ENCODE measurements at places on chromosomes 2 and 18.

- DNase-seq = no peak
These were observed 168.8 kb downstream of the PHLPP1 start for GRCh38 chr18:62883937-62884735.

DNA sequence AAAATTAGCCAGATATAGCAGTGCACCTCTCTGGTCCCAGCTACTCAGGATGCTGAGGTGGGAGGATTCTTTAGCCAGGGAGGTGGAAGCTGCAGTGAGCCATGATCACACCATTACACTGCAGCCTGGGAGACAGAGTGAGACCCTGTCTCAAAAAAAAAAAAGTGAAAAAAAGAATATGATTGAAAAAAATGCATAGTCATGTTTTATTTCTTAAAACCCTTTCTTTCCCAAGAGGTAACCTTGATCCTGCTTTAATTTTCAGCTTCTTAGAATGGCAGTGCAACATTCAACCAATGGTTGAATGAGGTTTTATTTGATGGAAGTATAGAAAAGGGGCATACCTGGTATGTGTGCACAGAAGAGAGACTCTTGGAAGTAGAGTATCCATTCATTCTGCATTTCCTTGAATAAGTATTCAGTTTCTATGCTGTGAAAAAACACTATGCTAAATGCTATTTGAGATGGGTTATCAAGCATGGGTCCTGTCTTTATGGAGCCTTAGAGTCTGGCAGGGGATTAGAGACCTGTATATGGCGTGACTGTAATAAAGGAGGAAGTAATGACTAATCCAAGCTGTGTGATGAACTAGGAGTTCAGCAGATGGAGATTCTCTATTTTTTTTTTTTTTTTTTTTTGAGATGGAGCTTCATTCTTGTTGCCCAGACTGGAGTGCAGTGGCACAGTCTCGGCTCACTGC is 146.3 kb downstream of the WDSUB1 start:
- no peak for DNase-seq

DNA sequence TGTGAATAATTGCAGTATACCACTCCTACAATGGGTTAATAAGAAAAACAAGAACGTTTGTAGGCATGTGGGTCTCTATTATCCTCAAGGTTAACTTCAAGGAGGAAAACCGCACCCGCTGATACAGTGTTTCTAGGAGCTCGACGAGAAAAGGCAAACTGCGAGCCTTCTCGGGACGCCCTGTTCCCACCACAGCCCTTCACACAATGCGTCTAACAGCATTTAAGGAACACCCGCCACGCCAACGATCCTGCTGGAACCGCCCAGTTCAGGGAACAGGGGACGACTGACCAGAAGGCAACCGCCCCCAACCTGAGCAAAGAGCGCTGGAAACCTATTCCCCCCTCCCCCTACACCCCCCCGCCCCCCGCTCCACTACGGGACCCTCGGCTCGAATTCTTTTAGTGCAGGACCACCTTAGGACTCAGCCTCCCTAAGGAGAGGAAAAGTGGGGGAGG is 710 bp upstream of the TMSB10 start:
- DNase-seq = peak; percentile 39

DNA sequence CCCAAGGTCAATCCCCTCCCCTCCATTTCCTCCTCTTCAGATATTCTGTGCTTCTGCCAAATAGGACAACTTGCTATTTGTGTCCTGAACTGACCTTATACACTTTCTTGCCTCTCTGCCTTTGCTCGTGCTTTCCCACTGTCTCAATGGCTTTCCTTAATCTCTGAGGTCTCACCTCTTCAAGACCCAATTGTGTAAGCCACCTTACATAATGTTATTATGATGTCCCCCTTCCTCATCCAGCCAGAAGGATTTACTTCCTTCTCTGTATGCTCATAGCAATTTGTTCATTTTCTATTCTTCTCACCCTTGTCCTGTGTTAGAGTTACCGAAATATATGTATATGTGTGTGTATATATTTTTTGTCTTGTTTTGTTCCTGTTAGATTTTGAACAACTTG is 26.9 kb upstream of the DARS1 start:
- DNase-seq = no peak

- DNase-seq = no peak
These were observed 9.8 kb upstream of the CPS1 start for GRCh38 chr2:210546424-210547208.

DNA sequence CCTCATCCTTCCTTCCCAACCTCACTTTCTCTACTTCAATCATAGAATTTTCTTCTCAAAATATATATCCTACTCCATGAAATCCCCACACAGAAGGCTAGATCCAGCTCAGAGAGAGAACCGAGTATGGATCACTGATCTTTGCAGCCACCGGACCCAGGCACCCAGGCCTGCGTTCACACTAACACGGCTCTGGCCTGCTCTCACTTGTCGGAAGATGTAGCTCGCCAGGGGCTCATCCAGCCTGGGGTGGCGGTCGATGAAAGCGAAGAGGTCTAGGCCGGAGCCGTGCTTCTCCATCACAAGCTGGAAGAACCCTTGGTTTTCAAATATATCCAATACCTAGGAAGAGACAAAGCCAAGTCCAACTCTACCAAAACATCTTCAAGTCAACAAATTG is 12.7 kb upstream of the MTERF4 start:
- DNase-seq = no peak

- DNase-seq = no peak
These were observed 20.8 kb downstream of the PTPN18 start for GRCh38 chr2:130376433-130377293.

- no peak for DNase-seq
These were observed 19.7 kb upstream of the RIOK3 start for GRCh38 chr18:23433360-23433759.

GRCh38 chr2:169343202-169343601 is 19.1 kb downstream of the LRP2 start:
- DNase-seq = no peak

DNA sequence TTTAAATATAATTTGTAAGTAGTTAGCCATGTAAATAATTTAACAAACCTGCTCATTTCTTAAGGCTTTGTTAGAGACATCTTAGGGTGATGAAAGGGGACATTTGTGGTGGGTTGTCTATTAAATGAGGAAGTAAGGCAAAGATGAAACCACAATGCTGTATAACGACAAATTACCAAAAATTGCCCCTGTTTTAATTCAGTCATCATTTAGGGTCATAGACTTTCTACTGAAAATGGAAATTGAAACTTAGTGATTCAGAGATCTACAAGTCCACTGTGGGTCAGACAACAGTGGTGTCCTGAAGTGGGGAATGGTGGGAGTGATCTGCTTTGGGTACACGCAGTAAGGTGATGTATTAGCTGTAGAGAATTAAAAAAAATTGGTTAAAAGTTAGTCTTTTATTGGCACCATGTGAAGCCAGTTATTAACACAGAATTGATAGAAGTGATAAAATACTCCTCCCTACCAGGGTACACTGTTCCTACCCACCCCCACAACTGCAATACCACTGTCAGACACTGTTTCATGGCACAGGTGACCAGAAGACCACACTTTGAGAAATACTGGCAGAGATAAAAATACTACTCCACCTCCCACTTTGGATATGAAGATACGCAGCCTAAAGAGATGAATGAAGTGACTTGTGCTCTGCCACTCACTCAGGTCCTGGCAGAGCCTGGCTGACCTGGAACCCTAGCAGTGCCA is 13.4 kb downstream of the CERS6 start:
- no peak for DNase-seq

GRCh38 chr18:49431165-49431962 is 29.1 kb downstream of the DYM start:
- DNase-seq = no peak

DNA sequence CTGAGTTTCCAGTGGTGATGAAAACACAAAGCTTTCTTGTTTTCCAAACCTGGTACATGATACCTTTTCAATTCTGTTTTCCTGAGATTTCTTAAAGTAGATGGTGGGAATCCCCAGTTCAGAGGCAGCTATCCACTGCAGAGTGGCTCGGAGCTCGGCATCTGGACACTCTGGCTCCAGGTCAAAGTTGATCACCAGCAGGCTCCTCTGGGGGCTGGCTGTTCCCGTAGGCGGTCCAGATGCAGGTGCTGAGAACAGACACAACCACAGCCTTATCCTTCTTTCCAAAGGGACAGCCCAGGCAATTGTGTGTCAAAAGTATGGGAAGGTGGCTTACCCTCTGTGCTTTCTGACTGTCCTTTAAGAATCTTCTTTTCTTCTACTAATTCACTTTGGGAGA is 119.5 kb downstream of the DAW1 start:
- DNase-seq = no peak

DNA sequence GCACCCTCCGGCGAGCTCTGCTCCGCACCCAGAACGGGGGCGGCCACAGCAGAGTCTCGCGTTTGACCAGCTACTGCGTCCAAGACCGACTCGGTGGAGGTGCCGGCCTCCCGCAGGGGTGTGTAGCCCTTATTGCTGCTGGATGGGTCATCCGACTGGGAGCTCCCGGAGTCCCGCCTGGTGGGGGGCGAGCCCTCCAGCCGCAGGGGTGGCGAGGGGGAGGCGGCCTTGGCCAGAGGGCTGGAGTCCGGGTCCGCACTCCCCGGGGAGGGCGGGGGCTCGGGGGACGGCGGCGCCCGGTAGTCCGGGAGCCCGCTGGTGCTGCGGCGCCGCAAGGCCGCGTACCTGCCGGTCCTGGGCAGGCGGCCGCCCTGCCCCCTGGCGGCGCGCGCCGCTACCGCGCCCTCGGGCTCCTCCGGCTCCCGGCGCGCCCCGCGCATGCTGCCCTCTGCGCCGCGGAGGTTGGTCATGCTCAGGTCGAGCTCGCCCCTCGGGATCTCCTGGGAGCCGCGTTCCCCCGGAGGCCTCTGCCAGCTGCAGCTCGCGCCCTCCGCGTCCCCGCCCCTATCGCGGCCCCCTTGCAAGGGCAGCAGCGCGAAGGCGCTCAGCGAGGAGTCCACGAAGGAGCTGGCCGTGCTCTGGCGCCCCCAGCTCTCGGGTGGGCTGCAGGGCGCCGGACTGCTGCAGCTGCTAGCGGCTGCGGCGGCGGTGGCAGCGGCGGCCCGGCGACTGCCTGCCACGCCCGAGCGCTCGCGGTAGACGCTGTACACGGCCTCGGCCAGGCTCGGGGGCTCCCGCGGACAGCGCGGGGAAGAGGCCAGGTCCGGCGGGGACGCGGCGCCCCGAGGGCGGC is 4.8 kb downstream of the TMEM200C start:
- DNase-seq = no peak

DNA sequence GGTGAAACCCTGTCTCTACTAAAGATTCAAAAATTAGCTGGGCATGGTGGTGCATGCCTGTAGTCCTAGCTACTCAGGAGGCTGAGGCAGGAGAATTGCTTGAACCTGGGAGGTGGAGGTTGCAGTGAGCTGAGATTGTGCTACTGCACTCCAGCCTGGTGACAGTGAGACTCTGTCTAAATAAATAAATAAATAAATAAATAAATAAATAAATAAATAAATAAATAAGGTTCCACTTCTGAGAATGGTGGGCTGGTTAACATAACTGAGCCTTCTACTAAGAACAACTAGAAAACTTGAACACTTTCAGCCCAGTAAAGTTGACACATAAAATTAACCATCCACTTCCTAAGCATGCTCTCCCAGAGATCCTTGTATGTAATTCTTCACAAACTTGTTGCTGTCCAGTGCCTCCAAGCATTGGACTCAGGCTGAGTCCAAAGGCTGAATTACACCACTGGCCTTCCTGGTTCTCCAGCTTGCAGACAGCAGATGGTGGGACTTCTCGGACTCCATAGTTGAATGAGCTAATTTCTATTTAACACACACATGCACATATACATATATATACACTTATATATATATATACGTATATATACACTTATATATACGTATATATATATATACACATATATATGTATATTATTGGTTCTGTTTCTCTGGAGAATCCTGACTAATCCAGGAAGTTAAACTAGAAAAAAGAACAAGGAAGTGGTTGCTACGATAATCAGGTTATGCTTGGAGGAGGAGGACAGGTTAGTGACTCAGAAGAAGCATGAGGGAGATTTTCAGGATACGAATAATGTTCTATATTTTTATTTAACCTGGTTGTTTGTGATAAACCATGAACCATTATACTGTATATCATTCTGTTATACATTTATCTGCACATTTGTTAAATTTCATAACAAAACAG is 348.8 kb downstream of the METTL4 start:
- DNase-seq = no peak

DNA sequence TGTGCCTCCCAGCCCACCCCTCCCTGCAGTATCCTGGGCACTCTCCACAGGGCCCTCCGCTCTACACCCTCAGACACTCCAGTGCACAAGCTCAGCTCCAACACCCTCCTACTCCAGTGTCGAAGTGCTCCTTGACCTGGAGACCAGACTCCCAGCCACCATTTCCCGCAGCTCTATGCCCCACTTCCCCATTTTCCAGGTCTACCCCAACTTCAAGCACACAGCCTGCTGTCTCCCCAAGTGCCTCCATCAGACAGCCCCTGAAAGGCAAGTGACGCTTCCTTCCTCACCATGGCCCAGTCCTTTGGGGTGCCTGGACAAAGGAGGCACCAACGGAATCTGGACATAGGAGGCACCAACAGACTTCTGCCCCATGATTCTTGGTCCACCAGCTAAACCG is 7.2 kb downstream of the PASK start:
- no peak for DNase-seq

- no peak for DNase-seq
These were observed 96.6 kb downstream of the NEDD4L start for GRCh38 chr18:58140387-58141325.

DNA sequence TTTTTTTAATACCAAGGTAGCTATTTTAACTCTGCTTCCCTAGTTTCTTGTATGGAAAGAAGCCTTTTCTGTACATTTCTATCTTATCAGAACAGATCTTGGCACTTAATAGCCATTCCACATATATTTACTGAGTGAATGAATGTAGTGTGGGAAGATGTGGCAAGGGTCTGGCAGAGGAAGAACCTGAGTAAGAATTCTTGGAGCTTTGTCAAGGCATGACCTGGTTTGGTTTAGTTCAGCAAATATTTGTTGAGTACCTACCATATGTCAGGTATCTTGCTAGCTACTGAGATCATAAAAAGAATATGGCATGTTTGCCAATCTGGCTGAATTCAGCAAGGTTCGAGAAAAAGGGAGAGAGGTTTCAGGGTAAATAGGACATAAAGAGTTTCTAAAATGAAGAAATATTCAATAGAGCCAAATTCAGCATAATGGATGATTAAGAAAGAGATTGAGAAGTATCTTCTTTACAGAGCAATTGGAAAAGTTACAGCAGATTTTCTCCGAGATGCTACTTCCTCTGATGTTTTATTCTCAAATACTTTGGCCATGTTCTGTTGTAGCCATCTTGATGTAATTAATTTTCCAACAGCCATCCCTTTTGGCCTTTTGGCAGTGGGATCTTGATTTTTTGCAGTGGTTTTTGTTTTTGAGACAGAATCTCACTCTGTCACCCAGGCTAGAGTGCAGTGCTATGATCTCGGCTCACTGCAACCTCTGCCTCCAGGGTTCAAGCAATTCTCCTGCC is 21.7 kb upstream of the MEP1B start:
- DNase-seq = no peak

DNA sequence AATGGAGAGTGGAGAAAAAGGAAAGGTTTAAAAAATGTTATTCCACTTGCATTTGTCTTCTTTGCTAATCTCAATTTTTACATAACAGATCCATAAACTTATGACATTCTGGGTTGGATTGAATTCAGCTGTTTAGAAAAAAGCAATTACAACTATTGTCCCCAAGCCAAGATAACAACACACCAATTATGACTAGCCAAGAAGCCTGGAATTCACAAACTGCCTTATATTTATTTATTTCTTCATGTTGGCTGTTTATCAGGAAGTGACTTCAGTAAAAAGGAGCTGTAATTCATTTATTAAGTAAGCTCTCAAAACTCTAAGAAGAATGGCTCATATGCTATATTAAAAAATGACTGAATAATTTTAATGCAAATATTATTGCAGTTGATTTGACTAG is 137.4 kb downstream of the CALCRL start:
- no peak for DNase-seq

All from stimulated activated CD4-positive, alpha-beta T cell treated with anti-CD3 and anti-CD28 coated beads, Interleukin-2, amount 100 ng/mL, for 24 hours (primary cell).